Transverse colon (tissue), 4 donors: ENCODE measurements at places on chromosomes 16 and 17. TPM values are rescaled to one million over a fixed set of nuclear protein-coding genes. Genes with fewer than 3 reads are reported as not detected.

UBB gene
- 615 TPM for total RNA-seq

RNF112 gene
- total RNA-seq, result 2.2 TPM

BRIP1 gene
- 0.80 TPM for total RNA-seq

PERCC1 gene
- not detected for total RNA-seq

TMEM238L gene
- total RNA-seq, result 34.4 TPM

C17orf50 gene
- total RNA-seq, result not detected

EPN3 gene
- 36.3 TPM for total RNA-seq

FNDC8 gene
- total RNA-seq, result not detected

CA4 gene
- total RNA-seq, result 359 TPM

KRTAP4-6 gene
- not detected for total RNA-seq

ATXN7L3 gene
- total RNA-seq, result 44.1 TPM

CTF1 gene
- not detected for total RNA-seq

KRTAP4-9 gene
- not detected for total RNA-seq

EMP2 gene
- 31.8 TPM for total RNA-seq

RNF151 gene
- total RNA-seq, result not detected

NLGN2 gene
- 5.1 TPM for total RNA-seq
